Cardiac muscle cell (in vitro differentiated cells and primary cell): ENCODE measurements at places on chromosomes 12 and 14. TPM values are rescaled to one million over a fixed set of nuclear protein-coding genes. Genes with fewer than 3 reads are reported as not detected.

RDH12 gene
- 1.7 TPM in 1 of 2 replicates, not detected in the other for polyA plus RNA-seq

KLRK1 gene
- 0.15 TPM in 1 of 2 replicates, not detected in the other for polyA plus RNA-seq

ANKLE2 gene
- polyA plus RNA-seq: 27.8 and 37.1 TPM in 2 replicates

CLEC4C gene
- polyA plus RNA-seq: not detected in 2 replicates

BORCS5 gene
- 17.3 and 29.7 TPM in 2 replicates for polyA plus RNA-seq

EDDM3A gene
- polyA plus RNA-seq: 0.15 and 0.25 TPM in 2 replicates

CCDC175 gene
- not detected in 2 replicates for polyA plus RNA-seq

GPR84 gene
- polyA plus RNA-seq: not detected in 2 replicates

ACOT4 gene
- polyA plus RNA-seq: 0.32 and 0.61 TPM in 2 replicates

MEG3 gene
- polyA plus RNA-seq: not detected in 2 replicates

HHIPL1 gene
- 1.1 and 1.2 TPM in 2 replicates for polyA plus RNA-seq

SLCO1B1 gene
- polyA plus RNA-seq: not detected in 2 replicates

DNA sequence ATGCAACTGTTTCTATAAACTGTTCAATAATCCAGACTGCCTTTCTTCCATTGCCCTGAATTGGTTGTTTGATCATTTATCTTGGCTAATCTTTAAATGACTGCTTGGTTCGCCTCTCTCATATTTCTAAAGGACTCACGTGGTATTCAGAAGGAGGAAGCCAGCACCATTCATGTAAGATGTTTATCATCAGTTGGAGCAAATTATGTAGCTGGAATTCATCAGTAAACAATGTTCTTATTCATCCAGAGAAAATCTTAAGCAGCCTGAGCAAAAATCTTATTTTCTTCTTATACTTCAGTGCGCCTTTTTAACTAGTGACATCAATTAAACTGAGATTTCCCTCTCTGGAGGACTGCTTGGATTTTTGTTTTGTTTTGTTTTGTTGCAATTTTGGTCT lies 538.7 kb upstream of the TMEM132C start:
- no peak for DNase-seq

DNA sequence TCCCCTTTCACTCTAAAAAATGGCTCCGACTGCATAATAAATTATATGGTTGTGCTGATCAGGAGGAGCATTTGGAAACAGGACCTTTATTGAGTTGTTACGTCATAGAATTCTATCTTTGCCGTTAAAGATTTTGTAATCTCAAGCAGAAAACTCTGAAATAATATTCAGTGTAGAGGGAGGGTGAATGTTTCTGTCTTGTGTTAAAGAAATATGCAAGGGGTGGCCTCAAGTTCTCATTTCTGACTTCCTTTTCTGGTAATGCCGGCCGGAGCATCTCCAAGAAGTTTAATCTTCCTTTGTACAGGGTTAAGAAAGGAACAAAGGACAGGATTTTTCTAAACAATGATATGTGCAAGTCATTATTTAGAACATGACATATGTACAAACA lies 165.1 kb downstream of the SLC38A4 start:
- DNase-seq: peak; percentile 68

DNA sequence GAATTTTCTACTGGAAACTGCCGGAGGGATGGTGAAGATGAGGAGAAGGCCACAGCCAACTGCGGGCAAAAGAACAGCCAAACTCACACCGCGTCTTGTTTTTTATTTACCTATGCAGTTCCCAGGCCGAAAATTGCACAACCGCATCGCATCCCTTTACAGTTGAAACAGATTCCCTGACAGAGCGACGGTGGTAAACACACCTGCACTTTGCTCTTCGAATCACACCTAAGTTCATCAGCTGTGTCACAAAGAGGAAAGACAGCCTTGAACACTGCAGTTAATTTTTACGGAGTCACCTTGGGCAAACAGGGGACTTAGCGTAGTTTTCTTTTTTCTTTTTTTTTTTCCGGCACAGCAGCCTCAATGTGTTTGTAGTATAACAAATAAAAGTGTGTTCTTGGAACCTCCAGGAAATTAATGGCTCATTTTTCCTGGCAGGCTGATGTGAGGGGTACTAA lies 272.0 kb upstream of the DIO3 start:
- DNase-seq: no peak

GRCh38 chr14:90649557-90650135 lies 166.6 kb downstream of the TTC7B start:
- DNase-seq: no peak

GRCh38 chr14:101336183-101336582 lies 225.1 kb upstream of the DIO3 start:
- no peak for DNase-seq

DNA sequence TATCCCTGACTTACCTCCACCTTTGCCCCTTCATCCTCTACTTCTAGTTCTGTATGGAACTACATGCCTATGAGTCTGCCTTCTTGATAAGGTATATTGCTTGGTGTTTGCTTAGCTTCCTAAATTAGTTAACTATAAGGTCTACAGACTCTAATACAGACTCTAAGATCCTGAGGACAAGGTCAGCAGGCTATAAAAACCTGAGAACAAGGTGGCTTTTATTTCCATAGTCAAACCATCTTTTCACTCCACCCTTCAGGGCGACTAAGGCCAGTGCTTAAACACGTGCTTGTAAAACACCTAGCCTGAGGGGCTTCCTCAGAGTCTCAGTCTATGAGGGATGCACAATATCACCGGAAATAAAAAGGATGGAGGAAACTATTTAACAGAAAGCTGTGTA lies 36.1 kb upstream of the COL2A1 start:
- DNase-seq: no peak

- DNase-seq: no peak
These were observed 276.3 kb upstream of the CRY1 start for GRCh38 chr12:107369679-107370078.

DNA sequence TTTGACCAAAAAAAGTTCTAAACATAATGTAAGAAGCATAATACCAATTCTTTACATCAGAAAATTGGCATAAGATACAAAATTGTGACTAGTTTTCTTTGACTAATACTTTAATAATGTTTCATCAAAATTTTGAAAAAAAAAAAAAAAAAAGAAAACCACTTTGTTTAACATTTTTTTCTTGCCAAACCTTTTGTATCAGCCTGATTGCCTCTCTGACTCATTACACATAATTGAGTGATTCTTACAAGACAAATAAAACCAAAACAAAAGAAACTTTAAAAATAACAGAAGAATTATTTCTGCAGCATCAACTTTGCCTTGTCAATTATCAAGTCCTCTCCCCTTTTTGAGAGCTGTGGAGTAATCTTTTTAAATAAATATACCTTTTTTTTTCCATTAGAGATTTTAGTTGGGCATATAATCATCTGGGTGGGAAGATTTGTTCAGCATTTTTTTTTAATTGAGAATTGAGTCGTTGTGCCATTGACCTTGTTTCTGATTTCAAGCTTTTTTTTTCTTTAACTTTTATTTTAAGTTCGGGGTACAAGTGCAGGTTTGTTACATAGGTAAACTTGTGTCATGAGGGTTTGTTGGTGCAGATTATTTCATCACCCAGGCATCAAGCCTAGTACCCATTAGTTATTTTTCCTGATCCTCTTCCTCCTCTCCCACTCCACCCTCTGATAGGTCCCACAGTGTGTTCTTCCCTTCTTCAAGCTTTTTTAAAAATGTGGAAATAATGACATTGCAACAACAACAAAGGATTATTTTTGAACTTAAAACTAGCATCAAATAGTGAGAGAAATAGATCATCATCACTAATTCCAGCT lies 45.8 kb upstream of the HMGA2 start:
- DNase-seq: peak; percentile 41

DNA sequence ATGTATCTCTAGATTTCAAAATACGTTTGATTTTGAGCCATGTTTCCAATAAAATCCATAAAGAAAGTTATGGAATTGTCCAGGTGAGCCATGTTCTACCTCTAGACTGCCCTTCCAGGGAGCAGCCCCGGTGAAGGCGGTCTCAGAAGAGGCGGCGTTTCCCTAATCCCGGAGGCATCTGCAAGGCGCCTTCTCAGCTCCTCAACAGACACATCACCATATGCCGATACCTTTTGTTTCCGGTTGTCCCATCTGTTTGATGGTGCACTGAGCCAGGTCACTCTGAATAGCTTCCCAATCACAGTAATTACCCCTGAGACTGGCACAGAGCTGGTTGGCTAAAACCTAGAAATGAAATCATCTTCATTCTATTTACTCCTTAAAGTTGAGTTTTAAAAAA lies 305.5 kb upstream of the FKBP4 start:
- DNase-seq: no peak

- no peak for DNase-seq
These were observed 64.9 kb downstream of the FRMD6 start for GRCh38 chr14:51716610-51717009.

DNA sequence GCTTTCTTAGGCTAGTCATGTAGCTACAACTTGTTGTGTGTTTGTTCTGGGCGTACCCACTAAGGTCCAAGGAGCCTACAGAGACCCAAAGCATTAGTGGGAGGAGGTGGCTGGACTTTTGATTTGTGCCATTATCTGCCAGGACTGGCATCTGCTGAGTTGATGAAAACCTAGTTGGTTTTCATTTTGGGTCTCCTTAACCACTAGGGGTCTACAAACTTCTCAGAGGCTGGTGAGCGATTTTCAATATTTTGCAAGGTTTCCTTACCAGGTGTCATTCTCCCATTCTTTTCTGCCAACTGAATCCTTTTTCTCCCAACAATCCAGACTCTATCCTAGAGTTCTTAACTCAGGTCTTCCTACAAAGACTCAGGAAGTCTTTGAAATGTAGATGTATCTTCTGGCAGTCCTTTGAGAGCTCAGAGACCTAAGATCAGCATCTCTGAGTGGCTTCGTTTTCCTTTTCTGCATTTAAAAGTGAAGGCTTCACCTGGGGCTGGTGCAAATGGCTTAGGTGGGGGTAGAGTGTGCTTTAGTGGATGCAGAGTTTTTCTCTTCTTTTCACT lies 150.0 kb upstream of the RMST start:
- DNase-seq: no peak

GRCh38 chr12:112796067-112796466 lies 4.5 kb downstream of the RPH3A start:
- no peak for DNase-seq

DNA sequence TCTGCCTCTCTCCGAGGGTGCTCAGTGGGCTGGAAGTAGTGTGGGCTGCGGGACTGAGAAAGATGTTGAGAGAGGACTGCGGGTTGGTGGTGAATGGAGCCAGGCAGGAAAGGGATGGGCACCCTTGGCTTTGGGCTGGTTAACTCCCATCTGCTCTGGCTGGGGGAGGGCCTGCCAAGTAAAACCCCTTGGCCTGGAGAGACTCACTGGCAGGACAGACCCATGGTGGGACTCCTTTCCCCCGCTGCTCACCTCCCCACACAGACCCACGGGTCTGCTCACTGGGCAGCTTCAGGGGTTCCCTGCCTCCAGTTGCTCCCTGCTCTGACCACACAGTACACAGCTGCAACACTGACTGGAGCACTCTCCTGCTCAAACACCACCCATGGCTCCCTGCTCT lies 54.1 kb downstream of the KRT80 start:
- no peak for DNase-seq

GRCh38 chr14:63032076-63032475 lies 13.2 kb downstream of the KCNH5 start:
- DNase-seq: peak; percentile 50

DNA sequence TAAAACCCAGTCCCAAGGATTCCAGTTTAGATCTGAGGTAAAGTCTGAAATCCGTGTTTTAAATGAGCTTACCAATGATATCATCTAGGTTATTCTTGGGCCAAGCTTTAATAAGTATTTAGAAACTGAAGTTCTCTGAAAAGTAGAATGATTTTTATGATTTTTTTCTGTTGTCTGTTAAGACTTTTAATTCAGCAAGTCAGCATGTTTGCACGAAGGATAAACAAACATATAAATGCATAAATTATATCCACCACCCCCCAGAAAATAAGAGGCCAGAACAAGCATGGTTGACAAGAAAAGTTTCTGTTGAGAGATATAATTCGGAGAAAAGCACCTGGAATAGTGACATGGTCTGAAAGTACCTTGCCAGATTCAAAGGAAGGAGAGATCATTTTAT lies 655.7 kb downstream of the NOVA1 start:
- no peak for DNase-seq

DNA sequence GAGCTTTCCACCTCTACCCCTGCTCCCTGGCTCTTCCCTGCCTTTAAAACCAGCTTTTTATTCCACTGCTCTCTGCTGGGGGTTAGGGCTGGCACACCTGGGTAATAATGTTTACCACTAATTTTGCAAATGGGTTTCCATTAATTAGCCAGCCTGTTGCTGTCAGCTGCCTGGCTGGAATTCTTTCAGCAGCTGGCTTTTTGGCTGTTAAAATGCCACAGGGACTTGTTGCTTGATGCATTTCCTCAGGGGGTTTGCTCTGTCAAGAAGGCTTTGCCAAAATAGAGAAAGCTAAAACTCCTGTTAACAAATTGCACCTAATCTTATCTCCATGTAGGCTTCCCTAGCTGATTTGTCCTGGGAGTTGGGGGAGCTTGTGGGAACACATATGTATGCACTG lies 51.8 kb upstream of the PSMC1 start:
- DNase-seq: no peak

DNA sequence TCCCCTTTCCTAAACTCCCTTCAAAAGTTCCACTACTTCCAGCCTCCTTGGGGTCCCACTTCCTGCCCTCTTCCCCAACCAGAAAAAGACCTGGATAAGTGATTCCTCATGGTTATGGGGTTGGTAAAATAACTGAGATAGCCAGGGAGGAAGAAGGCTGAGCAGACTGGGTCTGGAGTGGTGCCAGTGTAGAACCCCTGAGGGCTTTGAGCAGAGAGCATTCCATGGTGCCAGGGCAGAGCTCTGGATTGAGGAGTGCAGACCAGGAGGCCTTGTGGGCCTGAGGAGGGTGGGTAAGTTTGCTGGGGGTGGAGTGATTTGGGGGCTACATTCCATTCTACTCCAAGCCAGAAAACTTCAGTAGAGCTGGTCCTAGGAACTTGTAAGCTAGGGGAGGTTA lies 9.5 kb upstream of the CISTR start:
- DNase-seq: no peak

- peak; percentile 46 for DNase-seq
These were observed 28.0 kb upstream of the NAA30 start for GRCh38 chr14:57362361-57362760.

- DNase-seq: peak; percentile 45
These were observed 145.9 kb upstream of the SLCO1C1 start for GRCh38 chr12:20549108-20549719.

GRCh38 chr12:47223031-47223847 lies 143.5 kb upstream of the AMIGO2 start:
- peak; percentile 56 for DNase-seq

- no peak for DNase-seq
These were observed 16.9 kb downstream of the MYL2 start for GRCh38 chr12:110903511-110903910.

DNA sequence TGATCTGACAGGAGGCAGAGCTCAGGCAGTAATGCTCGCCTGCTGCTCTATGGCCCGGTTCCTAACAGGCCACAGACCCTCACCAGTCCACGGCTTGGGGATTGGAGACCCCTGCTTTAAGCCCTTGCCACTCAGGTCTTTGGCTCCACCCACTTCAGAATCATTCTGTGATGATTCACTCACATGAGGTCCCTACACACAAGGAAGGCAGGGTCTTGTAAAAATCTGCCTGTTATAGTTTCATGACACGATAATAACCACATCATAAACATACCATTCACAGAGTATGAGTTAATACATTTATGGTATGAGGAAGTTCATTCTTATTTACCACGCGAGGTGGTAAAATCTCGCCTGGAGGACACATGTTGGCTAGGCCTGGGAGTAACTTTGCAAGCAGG lies 29.0 kb upstream of the MAX start:
- DNase-seq: no peak

- DNase-seq: peak; percentile 49
These were observed 371 bp upstream of the REM2 start for GRCh38 chr14:22882529-22883172.

GRCh38 chr12:59834659-59835474 lies 239.0 kb downstream of the SLC16A7 start:
- peak; percentile 53 for DNase-seq

GRCh38 chr12:51458635-51459034 lies 34.0 kb downstream of the SLC4A8 start:
- no peak for DNase-seq
